T47D (cell line): ENCODE measurements at places on chromosomes 1 and 21.

- no peak for DNase-seq
Measured at GRCh38 chr1:112840631-112841624, 115.1 kb downstream of the SLC16A1 start.

- DNase-seq = no peak
Measured at GRCh38 chr1:33393524-33393923, 37.4 kb downstream of the PHC2 start.

GRCh38 chr1:208899438-208899837 is 655.3 kb upstream of the PLXNA2 start:
- DNase-seq = no peak

GRCh38 chr21:30194701-30195299 is 21.1 kb downstream of the CLDN8 start:
- DNase-seq = peak; percentile 11

GRCh38 chr1:199202331-199202730 is 563.5 kb downstream of the PTPRC start:
- DNase-seq = peak; percentile 17

- DNase-seq = peak; percentile 46
Measured at GRCh38 chr1:199046618-199047017, 407.8 kb downstream of the PTPRC start.

GRCh38 chr1:44460107-44460882 is 55.2 kb downstream of the RNF220 start:
- no peak for DNase-seq

GRCh38 chr21:26438976-26439375 is 134.1 kb downstream of the CYYR1 start:
- no peak for DNase-seq

DNA sequence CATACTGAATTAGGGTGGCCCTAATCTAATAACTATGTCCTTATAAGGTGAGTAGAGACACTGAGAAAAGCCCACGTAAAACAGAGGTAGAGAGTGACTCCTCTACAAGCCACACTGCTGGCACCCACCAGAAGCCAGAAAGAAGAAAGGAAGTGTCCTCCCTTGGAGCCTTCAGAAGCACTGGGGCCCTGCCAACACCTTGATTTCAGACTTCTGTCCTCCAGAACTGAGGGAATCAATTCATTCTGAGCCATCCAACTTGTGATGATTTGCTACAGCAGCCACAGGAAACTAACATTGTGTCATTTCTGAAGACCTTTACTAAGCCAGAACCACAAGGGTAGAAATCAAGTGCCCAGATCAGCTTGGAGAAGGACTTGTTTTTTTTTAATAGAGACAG is 15.0 kb downstream of the GNB1 start:
- DNase-seq = no peak

GRCh38 chr1:921011-921837 is 2.5 kb upstream of the SAMD11 start:
- peak; percentile 63 for DNase-seq

DNA sequence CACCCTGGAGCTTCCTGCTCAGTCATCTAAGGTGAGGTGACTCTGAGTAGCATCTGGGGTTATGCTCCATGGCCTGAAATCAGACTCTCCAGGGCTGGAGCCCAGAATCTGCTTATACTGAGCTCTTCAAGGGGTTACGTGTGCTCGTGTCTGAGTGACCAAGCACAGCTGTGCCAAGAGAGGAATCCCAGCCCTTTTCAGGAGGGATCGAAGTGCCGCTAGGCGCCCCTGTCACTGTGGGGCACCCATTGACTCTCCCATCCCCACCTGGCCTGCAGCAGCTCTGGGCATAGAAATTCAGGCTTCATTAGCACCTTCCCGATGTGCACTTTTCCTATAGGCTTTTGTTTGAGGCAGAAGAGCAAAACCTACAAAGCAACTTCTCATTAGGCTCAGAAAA is 13.8 kb downstream of the VASH2 start:
- no peak for DNase-seq
